ENCODE measurements at places on chromosomes 12 and 14.

DNA sequence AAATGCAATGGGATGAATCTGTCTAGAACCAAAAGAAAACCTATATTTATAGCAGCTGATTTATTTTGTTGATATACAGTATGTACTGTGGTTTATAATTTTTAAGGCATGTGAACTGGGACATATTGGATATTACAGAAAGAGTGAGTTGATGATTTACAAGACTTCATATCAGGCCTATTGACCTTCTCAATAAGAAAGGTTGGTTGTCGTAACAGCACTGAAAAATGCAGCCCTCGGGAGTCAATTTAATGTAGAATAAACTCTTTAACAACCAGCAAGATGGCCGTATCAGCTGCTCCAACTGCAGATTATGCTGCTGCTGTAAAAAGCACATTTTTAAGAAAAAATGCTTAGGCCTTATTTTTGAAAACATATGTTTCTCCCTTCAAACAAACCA is 407.3 kb downstream of the GXYLT1 start:
- no peak for DNase-seq

DNA sequence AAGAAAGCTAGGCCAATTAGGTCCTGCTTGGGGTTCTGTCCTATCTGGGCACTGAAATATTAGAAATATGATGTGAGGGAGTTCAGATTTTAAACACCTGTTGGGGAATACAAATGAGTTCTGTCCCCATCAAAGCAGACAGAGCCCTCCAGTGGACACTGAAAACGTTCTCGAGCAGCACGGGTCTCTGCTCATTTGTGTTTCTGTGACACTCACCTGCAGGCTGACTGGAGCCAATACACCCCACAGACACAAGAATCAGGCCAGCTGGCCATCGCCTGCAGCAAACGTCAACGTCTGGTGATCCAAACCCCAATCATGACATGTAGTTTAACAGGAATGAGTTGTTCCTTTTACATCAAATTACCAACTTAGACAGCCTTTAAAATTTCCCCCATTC is 493.4 kb upstream of the TMEM132C start:
- no peak for DNase-seq

GRCh38 chr12:130155416-130156073 is 6.7 kb upstream of the FZD10 start:
- no peak for DNase-seq

DNA sequence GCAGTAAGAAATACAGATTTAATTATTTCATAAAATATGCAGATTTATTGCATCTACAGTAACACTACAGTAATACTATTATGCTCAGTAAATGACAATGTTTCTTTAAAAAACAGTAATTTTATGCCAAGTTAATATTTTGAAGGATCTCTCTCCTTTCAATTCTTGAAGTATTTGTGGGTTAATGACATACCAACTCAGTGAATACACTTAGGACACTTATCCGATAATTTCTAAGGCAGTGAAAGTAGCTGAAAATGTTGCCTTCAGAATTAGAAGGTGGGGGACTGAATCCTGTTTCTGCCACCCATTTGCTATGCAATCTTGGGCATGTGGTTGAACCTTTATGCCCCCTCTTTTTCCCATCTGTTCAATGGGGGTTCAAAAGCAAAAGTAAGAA is 24.8 kb upstream of the IFNG-AS1 start:
- DNase-seq: no peak

GRCh38 chr12:47387994-47388393 is 308.2 kb upstream of the AMIGO2 start:
- DNase-seq: no peak

DNA sequence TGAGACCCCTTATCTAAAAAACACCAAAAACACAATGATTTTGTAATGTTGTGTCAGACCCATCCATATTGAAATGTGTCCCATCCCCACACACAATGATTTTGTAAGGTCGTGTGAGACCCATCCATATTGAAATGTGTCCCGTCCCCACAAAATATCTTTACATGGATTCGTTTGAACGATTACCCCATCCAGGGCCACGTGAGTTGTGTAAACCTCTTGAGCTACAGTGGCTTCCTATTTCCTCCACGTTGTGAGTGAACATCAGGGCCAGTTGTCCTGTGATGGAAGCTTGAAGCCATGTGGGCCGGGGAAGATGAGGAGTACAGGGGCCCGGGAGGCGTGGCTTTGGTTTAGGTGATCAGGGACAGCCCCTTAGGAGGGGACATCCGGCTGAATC is 27.0 kb upstream of the ULK1 start:
- no peak for DNase-seq

- DNase-seq: no peak
Observed at GRCh38 chr14:24712909-24713308, 78.9 kb upstream of the GZMB start.

- no peak for DNase-seq
Observed at GRCh38 chr12:101767537-101767936, 28.3 kb upstream of the SYCP3 start.

DNA sequence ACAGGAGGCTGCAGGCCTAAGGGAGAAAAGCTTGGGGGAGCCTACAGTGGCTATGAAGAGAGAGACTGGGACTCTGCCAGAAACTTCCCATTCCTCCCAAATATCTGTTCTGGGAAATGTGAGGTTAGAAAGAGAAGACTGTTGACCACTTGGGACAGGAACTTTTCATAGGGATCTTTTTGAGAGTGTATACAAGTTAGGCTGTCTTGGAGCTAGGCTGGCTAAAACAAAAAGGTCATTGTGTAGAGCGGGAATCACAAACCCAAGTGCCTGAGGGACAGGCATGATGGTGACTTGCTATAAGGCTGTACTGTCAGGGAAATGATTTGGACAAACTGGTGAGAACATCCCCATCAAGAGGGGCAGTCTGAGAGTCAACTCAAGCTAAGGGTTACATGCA is 175.1 kb downstream of the GRIP1 start:
- DNase-seq: no peak

DNA sequence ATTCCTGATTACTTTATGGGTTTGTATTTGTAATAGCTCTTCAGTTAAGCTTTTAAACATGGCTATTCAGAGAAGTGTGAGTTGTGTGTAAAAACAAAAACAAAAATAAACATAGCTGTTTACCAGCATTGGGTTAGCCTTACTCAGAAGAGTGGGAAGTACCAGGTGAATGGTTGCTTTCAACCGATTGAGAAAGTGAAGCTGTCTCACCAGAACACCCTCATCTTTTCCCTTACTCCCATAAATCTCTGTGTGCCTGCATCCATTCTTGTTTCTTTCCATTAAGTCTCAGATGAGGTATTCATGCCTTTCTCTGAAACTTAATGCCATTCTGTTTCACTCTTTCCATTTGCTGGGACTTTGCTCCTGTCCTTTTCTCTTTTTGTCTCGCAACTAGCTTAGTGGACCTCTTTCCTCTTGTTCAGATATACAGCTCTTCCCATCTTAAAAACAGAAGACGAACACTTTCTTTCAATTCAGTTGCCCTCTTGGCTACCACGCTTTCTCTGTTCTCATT is 10.7 kb downstream of the BORCS5 start:
- no peak for DNase-seq

GRCh38 chr14:57875296-57875695 is 9.4 kb upstream of the SLC35F4 start:
- no peak for DNase-seq

DNA sequence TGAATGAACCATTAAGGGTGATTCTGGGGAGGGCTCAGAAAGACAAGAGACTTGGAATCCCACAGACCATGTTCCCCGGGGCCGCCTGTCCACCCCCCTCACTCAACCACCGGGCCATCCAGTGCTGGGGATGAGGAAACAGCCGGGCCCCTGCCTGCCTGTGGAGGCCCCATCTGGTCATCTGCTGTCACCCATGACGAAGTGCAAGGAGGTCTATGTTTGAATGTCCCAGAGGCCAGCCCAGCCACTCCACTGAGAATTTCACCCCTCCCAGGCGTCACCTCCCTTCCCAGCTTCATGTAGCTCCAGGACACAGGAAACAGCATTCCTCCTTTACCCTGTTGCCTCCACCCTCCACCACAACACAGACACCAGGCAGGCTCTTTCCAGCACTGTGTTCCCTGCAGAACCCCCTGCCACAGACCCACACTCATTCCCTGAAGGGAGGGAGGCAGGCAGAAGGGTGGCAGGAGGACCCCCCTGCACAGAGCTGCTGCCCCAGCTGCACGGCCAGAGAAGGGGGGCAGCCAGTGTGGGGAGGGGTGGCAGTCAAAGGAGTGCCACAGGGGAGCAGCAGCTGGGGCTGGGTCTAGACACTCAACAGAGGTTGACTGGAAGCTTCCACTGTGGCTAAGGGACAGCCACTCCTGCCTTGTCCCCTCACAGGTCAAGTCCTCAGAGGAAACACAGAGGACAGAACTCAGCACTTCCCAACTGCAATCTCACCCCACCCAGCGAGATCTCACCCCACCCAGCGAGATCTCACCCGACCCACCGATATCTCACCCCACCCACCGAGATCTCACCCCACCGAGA is 50.3 kb upstream of the PPP2R5C start:
- DNase-seq: no peak

- DNase-seq: no peak
Observed at GRCh38 chr12:33547084-33547483, 107.5 kb upstream of the SYT10 start.

DNA sequence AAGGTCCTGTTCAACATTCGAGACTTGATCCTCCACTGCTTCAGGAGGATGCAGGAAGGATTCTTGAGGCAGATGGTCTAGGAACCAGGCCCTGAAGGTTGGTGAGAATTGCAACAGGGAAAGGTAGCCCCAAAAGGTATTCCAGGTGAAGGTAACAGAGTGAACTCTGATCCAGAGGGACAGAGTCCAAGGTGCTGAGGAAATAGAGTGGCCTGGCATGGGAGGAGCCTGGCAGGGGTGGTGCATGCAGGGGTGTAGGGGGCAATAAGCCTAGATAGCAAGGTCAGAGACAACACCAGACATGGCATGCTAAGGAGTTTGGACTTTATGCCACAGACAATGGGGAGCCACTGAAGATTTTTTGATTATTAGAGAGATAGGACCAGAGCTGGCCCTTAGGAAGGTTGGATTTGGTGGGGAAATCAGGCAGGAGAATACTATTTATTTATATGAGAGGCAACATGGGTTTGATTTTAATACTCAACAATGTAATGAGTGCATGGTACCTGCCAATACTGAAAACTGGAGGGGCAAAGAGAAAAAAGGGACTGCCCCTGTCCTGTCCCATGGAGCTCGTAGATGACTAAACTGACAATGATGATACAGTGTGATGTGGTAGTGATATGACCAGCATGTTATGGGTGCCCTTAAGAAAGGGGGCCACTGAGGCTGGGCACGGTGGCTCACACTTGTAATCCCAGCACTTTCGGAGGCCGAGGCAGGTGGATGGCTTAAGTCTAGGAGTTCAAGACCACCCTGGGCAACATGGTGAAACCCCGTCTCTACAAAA is 50.5 kb upstream of the TMED10 start:
- DNase-seq: no peak

Data from activated CD4-positive, CD25-positive, alpha-beta regulatory T cell (primary cell).